Effector memory CD8-positive, alpha-beta T cell (primary cell): ENCODE measurements at places on chromosomes 1 and 21.
A peak's percentile ranks its signal among the peaks of the same experiment; 100 is the strongest.

DNA sequence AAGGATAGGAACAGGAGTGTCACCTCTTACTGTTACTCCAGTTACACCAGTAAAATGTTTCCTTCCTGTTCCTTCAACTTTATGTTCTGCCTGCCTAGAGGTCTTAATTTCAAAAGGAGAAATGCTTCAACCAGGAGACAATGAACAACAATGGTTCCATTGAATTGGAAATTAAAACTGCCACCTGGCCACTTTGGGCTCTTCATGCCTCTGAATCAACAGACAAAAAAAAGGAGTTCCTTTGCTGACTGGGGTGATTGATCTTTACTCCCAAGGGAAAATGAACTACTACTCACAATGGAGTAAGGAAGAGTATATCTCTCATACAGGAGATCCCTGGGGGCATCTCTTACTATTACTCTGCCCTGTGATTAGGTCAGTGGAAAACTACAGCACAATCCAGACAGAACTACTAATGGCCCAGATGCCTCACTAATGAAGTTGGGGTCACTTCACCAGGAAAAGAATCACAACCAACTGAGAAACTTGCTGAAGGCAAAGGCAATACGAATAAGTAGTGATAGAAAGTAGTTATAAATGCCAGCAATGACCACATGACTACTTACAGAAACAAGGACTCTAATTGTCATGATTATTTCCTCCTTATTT is 76.6 kb upstream of the PRDX6 start:
- no peaks in the 10 kb centered on the region for H3K36me3 ChIP-seq
- H3K27me3 ChIP-seq, result no peaks in the 10 kb centered on the region
- H3K4me3 ChIP-seq, result no peak overlapping the region
- no peak for DNase-seq
- H3K27ac ChIP-seq, result no peak overlapping the region
- no peaks in the 10 kb centered on the region for H3K4me1 ChIP-seq

GRCh38 chr1:64663668-64664067 is 81.2 kb upstream of the RAVER2 start:
- H3K36me3 ChIP-seq, result peaks cover 5% of the 10 kb centered on the region
- H3K27ac ChIP-seq, result no peak overlapping the region
- peaks cover 26% of the 10 kb centered on the region for H3K27me3 ChIP-seq
- DNase-seq, result no peak
- no peaks in the 10 kb centered on the region for H3K4me1 ChIP-seq
- H3K4me3 ChIP-seq, result no peak overlapping the region

GRCh38 chr1:172679000-172679772 is 20.3 kb downstream of the FASLG start:
- peaks cover 6% of the 10 kb centered on the region for H3K36me3 ChIP-seq
- no peaks in the 10 kb centered on the region for H3K27me3 ChIP-seq
- DNase-seq, result no peak
- H3K27ac ChIP-seq, result peak overlapping the region; percentile 73
- peaks cover 83% of the 10 kb centered on the region for H3K4me1 ChIP-seq

- no peak overlapping the region for H3K4me3 ChIP-seq
- DNase-seq, result no peak
- no peak overlapping the region for H3K27ac ChIP-seq
- peaks cover 51% of the 10 kb centered on the region for H3K27me3 ChIP-seq
- H3K36me3 ChIP-seq, result no peaks in the 10 kb centered on the region
- peaks cover 1% of the 10 kb centered on the region for H3K4me1 ChIP-seq
These were observed 9.5 kb upstream of the TTC34 start for GRCh38 chr1:2810899-2811532.

- H3K27me3 ChIP-seq, result peaks cover 78% of the 10 kb centered on the region
- no peaks in the 10 kb centered on the region for H3K4me1 ChIP-seq
- H3K36me3 ChIP-seq, result peaks cover 3% of the 10 kb centered on the region
- DNase-seq, result no peak
These were observed 134.0 kb downstream of the LRIG2 start for GRCh38 chr1:113207019-113207418.

- peaks cover 2% of the 10 kb centered on the region for H3K36me3 ChIP-seq
- H3K27me3 ChIP-seq, result no peaks in the 10 kb centered on the region
- peaks cover 8% of the 10 kb centered on the region for H3K4me1 ChIP-seq
- DNase-seq, result no peak
- H3K27ac ChIP-seq, result no peak overlapping the region
These were observed 238.2 kb upstream of the SGIP1 start for GRCh38 chr1:66295803-66296202.

DNA sequence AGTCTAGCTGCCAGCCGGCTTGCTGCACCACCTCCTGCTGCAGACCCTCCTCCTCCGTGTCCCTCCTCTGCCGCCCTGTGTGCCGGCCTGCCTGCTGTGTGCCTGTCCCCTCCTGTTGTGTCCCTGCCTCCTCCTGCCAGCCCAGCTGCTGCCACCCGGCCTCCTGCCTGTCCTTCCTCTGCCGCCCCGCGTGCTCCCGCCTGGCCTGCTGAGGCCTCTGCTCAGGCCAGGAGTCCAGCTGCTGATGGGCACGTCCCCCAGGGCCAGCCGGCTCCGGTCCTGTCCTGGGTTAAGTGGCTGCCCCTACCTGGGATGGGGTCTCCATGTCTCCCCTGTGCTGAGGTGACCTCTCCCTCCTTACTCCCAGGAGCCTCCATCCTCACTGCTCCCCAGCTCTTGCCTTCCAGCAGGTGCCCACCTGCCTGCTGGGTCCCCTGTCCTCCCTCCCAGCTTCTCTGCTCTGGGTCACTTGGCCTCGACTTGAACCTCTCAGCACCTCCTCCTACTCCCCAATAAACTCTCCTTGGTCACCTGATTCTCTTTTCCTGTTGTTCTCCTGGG is 870 bp downstream of the KRTAP10-8 start:
- H3K36me3 ChIP-seq, result peaks cover 10% of the 10 kb centered on the region
- no peak for DNase-seq
- H3K27me3 ChIP-seq, result no peaks in the 10 kb centered on the region
- peak overlapping the region; percentile 76 for H3K27ac ChIP-seq
- peaks cover 15% of the 10 kb centered on the region for H3K4me1 ChIP-seq
- no peak overlapping the region for H3K4me3 ChIP-seq

- no peaks in the 10 kb centered on the region for H3K4me1 ChIP-seq
- H3K27me3 ChIP-seq, result peaks cover 25% of the 10 kb centered on the region
- no peak for DNase-seq
- H3K4me3 ChIP-seq, result no peak overlapping the region
- H3K27ac ChIP-seq, result no peak overlapping the region
These were observed 154.3 kb upstream of the ZNF648 start for GRCh38 chr1:182215764-182216163.

DNA sequence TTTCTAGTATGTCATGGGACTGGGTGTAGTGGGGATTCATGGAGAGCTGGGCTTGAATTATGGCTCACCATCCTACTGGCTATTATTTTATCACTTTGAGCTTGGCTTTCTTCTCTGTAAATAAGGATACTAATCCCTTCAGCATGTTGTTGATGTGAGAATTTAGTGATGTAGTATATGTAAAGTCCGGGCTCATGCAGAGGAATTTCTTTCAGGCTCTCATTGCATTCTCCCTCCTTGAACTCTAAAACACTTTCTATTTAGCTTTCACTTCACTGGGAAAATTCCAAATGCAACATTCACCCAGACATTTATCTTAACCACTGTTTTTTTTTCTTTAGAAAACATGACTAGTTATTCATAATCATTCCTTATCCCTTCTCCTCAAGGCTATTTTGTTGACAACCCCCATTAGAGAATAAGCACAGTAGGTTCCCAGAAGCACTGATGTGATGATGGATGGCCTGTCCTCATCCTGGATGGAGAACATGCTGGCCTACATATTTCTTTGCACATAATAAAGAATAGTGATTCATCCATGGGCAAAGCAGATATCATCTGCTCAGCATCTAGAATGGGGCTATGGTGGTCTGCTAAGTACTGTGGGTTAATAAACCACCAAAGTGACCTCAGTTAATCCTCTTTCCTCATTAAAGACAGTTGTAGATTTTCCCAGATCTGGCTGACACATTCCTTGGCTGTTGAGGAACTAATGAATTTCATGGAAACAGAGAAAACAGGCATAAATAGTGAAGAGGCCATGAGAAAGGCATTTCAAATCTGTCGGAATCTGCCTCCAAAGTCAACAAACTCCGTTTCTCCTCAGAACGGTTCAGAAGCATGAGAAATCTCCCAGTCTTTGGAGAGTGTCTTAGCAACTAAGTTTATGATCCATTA is 68.0 kb upstream of the CYP2J2 start:
- peaks cover 21% of the 10 kb centered on the region for H3K27me3 ChIP-seq
- H3K4me1 ChIP-seq, result no peaks in the 10 kb centered on the region
- no peaks in the 10 kb centered on the region for H3K36me3 ChIP-seq
- DNase-seq, result no peak

- no peaks in the 10 kb centered on the region for H3K36me3 ChIP-seq
- no peak overlapping the region for H3K27ac ChIP-seq
- no peak for DNase-seq
These were observed 83.0 kb upstream of the BACH1 start for GRCh38 chr21:29215709-29216108.

DNA sequence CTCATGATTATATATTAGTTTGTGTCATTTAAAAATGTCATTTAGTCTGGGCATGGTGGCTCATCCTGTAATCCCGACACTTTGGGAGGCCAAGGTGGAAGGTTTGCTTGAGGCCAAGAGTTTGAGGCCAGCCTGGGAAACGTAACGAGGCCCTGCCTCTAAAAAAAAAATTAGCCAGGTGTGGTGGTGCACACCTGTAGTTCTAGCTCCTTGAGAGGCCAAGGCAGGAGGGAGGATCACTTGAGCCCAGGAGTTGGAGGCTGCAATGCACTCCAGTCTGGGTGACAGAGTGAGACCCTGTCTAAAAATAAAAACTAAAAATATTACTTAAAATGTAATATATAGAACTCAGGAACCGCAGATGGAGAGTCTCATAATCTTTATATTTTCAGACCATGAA is 34.6 kb downstream of the RUNX3 start:
- no peak overlapping the region for H3K4me3 ChIP-seq
- H3K27me3 ChIP-seq, result no peaks in the 10 kb centered on the region
- H3K36me3 ChIP-seq, result peaks cover 66% of the 10 kb centered on the region
- no peak for DNase-seq
- H3K27ac ChIP-seq, result no peak overlapping the region
